ENCODE measurements at places on chromosomes 7 and 10.

GRCh38 chr7:57400531-57401155 lies 49.3 kb upstream of the ZNF716 start:
- DNase-seq = peak; percentile 23

GRCh38 chr10:74799721-74800221 lies 26.6 kb upstream of the KAT6B start:
- DNase-seq = no peak

GRCh38 chr10:14570800-14571199 lies 203.9 kb downstream of the FAM107B start:
- DNase-seq = no peak

- no peak for DNase-seq
Observed at GRCh38 chr10:62805231-62806099, 945 bp downstream of the ADO start.

- DNase-seq = no peak
Observed at GRCh38 chr10:17744341-17744861, 7.6 kb upstream of the TMEM236 start.

DNA sequence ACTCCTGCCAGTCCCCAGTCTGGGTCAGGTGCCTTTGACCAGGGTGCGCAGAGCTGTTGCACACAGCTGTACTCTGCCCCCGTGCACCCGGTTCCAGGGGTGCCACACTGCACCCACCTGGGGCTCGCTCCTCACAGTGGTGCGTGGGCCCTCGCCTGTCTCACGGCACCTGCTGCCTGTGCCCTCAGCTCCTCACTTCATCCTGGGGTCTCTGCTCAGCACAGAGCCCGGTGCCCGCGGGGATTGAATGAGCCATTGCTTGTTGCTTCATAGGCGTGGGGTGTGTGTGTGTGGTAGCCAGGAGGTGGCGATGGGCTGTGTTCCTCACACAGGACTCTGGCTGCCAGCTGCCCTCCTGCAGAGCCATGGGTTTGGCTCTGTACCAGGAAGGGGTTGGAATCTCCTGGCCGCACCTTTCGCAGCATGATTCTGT lies 18.5 kb downstream of the EIF3B start:
- no peak for DNase-seq

DNA sequence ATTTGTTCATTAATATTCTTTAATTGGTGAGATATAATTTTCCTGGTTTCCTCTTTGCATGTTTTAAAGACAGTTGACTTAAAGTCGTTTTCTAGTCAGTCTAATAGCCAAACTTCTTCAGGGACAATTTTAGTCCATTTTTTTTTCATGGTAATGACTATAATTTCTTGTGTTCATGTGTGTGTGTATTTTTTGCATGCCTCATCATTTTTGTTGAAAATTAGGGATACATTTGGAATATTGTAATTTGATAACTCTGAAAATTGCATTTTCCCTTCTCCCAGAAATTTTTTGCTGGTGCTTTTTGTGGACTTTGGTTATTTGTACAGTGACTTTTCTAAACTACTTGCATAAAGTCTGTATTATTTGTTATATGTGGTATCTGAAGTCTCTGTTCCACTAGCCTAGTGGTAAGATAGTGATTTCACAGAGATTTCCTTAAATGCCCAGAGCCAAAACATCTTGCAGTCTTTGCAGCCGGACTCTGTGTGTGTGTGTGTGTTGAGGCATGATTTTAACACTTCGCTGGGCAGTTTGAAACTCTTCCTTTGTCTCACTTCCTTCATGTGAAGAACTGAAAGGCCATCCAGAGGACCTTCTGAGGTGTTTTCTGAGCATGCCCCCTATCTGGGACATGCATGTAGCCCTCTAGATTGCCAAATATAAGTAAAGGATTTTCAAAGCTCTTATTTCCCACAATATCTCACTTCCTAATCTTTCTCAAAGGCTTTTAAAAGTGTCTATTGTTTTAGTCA lies 40.9 kb upstream of the ZNF365 start:
- no peak for DNase-seq

DNA sequence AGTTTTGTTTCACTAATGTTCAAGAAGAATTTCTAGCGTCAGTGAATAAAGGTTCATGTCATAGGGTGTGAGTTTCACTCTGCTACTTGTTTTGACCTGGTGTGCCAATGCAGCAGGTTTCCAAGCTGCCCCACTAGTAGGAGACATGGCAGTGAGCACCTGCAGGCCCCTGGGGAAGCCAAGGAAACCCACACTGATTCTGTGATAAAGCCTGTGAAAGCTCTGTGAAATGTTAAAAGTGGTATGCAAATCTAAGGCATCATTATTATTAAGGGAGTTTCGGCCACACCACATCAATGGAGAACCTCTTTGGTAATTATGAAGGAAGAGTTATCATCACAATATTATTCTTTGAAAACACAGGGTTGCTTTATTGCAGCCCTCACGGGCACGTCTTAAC lies 46.4 kb downstream of the ABCB5 start:
- DNase-seq = no peak

DNA sequence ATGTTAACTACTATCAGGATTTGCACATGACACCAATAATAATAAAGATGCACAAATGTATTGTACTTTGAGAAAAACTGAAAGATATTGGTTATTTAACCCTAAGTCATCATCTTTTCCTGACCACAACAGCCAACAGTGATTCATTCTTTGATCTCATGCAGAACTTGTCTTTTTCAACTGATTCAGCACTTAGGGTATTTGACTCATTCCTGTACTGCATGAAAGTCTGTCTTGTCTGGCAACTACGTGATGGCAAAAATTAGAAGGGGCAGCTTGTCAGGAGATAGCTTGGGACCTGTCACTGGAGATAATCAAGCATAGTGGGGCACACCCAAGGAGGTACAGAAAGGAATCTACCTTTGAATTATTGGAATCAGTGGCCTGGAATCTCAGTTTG lies 77.8 kb upstream of the LRRC17 start:
- no peak for DNase-seq

DNA sequence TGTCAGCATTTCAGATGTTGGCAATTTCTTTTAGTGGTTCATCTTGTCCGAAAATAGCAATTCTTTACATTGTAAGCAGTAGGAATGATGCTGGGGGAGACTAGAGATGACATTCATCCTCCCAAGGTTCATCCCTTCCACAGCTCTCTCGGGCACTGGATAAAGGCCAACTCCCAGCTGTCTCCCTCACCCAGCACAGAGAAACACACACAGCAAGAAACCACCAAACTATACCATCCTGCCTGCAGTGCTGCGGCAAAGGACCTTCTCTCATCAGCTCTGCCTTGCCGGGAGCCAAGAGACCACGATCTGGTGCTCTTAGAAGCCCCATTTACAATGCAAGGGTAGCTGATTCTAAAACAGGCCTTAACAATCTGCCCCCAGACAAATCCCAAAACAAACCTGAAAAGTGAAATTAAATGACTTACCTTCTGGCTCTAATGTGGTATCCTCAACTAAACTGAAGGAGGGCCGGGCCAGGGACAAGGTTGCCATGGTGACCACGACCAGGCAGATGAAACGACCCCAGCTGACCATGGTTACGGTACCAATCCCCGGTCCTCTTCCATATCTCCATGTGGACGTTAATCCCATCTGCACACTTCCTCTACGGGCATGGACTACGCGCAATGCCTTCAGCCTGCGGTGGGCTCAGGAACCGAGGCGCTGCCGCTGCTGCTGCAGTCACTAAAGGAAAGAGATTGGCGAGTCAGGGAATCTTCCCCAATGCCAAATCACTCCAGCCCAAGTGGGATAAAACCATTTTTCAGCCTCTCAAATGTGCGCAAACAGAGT lies 4.8 kb downstream of the FGFR2 start:
- no peak for DNase-seq

DNA sequence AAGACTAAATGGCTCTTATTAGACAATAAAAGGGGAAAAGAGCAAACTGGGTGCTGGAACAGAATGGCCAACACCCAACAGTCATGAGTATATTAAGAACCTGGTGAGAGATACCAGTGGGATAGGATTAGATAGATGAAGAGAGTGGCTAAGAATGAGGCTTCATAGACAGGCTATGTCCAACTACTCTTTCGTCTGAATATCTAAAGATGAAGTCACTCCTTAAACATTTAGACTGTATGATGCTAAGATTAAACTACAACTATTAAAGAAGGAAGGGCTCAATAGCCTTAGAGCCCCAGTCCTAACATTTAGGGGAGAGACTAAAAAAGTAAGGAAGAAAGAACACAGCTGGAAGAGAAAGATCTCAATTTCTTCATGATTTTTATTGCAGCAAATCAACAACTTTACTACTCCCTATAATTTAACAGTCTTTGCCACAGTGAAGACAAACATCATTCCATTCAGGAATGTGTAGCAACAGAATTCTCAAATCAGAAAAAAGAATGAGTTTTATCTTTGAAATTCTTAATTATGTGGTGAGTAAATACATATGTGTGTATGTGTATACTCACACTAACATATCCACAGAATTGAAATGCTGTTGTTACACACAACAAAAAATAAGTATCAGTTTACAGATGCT lies 45.6 kb downstream of the CACNA2D1 start:
- DNase-seq = no peak

- DNase-seq = no peak
Observed at GRCh38 chr7:129457101-129457500, 22.9 kb downstream of the STRIP2 start.

- no peak for DNase-seq
Observed at GRCh38 chr7:46421441-46422230, 500.6 kb upstream of the IGFBP3 start.

- DNase-seq = no peak
Observed at GRCh38 chr7:74590813-74591212, 66.7 kb upstream of the GTF2I start.

GRCh38 chr7:18866359-18867036 lies 250.9 kb downstream of the TWIST1 start:
- DNase-seq = peak; percentile 90

GRCh38 chr10:100006243-100006886 lies 3.4 kb downstream of the DNMBP start:
- DNase-seq = no peak

GRCh38 chr7:133560900-133561299 lies 308.0 kb downstream of the EXOC4 start:
- no peak for DNase-seq

- no peak for DNase-seq
Observed at GRCh38 chr7:2134740-2135139, 98.0 kb downstream of the MAD1L1 start.

GRCh38 chr7:101743241-101743994 lies 74.0 kb upstream of the CUX1 start:
- no peak for DNase-seq

GRCh38 chr10:1369665-1370064 lies 313.5 kb downstream of the WDR37 start:
- DNase-seq = peak; percentile 26

DNA sequence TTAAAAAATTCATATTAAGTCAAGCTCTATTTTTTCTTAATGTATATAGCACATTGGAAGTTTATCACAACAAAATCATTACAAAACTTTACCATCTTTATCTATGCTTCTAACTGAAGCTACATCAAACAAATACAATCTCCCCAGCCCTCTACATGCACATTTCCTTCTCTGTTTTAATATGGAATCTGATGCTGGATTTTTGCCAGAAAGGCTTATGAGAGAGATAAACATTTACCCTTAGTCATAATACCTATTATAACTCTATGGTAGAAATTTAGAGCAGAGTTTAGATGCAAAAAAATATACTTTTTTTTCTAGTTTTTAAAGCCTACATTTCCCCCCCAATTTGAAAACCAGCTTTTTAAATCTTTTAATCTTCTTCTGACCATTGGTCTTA lies 1198.6 kb downstream of the GATA3 start:
- DNase-seq = no peak

DNA sequence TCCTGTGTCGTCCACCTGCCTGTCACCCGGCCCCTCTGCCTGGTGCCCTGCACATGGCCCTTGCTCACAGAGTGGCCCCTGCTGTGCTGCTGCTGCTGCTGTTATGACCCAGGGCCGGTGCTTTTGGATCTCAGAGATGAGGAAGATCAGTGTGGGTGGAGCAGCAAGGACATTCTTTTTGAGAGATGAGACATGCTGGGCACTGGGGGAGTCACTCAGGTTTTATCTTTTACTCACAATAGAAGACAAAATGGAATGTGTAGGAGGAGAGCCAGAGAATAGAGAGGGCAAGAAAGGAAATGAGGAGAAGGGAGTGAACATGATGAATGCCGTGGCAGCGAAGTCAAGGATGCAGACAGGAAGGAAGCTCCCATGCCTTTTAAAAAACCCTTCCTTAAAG lies 611.5 kb upstream of the DPP6 start:
- DNase-seq = no peak

- no peak for DNase-seq
Observed at GRCh38 chr10:7788639-7789286, 786 bp downstream of the ATP5F1C start.

DNA sequence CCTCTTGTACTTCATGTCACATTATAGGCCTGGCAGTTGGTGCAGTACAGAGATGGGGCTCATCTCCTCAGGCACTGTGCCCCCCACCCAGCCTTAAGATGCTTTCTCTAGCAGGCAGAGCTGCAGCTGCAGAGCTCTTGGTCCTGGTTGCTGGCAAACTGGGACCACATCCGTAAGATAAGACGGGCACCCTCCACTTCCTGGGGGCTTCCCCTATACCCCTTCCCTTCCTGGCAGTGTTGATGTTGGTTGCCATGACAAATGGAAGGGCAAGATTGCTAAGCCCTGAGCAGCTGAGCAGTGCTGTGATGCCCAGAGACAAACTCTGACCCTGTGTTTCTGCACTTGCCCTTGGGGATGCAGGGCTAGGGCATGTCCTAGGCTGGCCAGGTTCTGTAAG lies 103.4 kb upstream of the ANLN start:
- no peak for DNase-seq
